ENCODE measurements at places on chromosomes 11 and 22.

DNA sequence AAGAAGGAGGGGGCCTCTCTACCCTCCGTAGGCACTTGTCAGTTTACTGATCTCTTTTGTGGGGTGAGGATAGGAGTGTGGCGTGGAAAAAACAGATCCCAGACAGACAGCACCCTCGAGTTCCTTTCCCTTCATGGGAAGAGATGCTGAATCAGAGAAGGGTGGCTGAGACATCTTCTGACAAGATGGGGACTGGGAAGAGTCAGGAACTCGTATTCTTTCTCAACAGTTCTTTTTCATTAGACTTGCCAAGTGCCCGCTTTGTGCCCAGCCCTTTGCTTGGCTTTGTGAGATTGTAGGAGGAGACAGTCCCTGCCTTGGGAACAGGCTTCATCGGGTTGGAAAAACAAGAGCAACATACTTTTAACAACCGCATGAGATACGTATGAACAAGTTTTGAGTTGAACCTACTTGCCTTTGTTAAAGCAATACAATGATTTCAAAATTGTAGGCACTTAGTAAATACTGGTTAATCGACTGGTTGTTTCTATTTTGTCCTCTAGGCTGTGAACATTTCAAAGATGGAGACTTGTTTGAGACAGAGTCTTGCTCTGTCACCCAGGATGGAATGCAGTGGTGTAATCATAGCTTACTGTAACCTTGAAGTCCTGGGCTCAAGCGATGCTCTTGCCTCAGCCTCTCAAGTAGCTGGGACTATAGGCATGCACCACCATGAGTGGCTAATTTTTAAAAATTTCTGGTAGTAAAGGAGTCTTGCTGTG is 1.1 kb downstream of the RRM1 start:
- DNase-seq, result no peak

- DNase-seq, result no peak
These were observed 32.4 kb downstream of the KCNQ1 start for GRCh38 chr11:2477254-2477653.

- no peak for DNase-seq
These were observed 103.1 kb downstream of the SNX19 start for GRCh38 chr11:130813196-130813595.

- DNase-seq, result no peak
These were observed 173.2 kb downstream of the KIF18A start for GRCh38 chr11:27934830-27935145.

Measured in RWPE2 (cell line).